Right lung (tissue), 10 donors: ENCODE measurements at places on chromosomes 13 and 19.

- no peak for DNase-seq
Observed at GRCh38 chr13:20185366-20186056, 7.2 kb downstream of the GJB2 start.

GRCh38 chr19:8526345-8527091 lies 12.6 kb upstream of the ZNF414 start:
- peak; percentile 93 for DNase-seq

DNA sequence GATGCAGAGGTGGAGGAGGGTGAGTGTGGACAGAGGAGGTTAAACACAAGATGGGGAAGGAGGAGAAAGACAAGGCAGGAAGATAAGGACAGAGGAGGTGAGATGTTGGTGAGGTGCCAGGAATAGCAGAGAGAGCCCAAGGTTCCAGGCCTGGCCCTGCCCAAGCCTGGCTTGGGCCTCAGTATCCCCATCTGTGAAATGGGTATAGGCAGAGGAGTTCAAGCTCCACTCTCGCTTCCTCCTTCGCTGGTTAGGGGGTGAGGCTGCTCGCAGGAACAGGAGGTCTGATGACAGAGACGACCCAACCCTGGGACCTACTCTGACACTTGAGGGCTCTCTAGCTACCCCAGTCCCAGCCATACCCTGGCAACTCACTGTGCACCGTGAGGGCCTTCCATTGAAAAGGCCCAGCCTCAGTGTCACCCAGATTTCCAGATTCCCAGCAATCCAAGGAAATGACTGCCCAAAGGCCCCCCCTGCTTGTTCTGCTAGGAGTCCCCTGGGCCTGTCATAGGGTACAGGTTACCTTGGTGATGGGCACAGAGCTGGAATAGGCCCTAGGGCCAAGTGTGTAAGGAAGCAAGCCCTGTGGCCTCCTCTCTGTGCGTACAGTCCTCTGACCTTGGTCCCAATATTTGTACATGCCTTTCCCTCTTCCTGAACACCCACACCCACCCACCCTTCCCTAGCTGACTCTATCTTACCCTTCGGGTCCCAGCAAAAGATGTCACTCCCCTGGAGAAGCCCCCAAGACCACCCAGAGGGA lies 8.6 kb upstream of the ANGPTL8 start:
- DNase-seq: no peak

DNA sequence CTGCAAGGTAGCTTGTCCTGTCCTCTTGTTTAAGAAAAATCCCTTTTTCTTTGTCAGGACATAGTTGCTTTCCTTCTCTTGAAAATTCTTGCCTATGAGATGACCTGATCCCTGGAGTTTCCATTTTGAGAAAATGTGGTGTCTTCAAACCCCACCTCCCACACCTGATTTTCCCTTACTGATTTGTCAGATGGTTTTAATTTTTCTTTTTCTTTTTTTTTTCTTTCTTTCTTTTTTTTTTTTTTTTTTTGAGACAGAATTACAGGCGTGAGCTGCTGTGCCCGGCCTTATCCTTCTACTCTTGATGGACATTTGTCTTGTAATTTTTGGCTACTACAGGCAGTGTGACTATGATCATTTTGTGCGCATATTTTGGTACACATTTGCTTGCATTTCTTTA lies 1.2 kb downstream of the ZNF345 start:
- no peak for DNase-seq

- DNase-seq: peak; percentile 64
Observed at GRCh38 chr13:28705461-28706083, 13.2 kb downstream of the SLC46A3 start.

DNA sequence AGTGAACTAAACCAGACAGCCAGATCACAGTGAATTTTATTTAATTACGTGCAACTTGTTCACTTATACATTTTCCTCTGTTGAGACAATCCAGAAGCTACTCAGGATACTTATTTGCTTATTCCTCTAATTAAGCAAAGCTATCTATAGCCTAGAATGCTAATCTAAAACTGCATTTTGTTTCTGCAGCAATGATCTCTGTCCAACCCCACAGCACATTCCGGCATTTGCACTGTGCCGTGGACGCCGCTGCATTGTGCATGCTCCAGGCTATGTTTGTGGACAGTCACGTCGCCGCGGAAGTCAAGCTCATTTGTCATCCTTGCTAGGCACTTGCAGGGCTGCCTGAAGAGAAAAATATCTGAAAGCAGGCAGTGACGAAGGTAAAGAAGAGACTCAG lies 406.9 kb downstream of the RFC3 start:
- no peak for DNase-seq

DNA sequence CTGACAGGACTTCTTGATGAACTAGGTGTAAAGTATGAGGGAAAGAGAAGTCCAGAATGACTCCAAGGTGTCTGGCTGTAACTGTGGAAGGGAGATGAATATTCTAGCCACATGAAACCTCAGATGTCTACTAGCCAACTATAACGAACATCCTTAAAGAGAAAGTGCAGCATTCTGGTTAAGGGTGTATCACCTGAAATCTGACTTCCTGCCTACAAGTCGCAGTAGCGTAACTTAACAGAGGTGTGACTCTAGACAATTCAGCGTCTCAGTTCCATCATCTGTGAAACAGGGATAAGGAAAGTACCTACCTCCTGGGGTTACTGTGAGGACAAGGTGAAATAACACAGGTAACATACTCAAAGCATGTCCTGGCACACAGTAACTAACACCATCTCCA lies 145.7 kb upstream of the FBXL3 start:
- no peak for DNase-seq

DNA sequence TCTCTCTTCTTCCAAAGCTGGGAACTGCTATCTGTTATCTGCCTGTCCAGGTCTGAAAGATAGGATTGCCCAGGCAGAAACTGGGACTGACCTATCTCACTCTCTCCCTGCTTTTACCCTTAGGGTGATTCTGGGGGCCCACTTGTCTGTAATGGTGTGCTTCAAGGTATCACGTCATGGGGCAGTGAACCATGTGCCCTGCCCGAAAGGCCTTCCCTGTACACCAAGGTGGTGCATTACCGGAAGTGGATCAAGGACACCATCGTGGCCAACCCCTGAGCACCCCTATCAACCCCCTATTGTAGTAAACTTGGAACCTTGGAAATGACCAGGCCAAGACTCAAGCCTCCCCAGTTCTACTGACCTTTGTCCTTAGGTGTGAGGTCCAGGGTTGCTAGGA lies 5.1 kb downstream of the KLK3 start:
- DNase-seq: no peak

GRCh38 chr19:5718579-5719273 lies 1.2 kb downstream of the LONP1 start:
- no peak for DNase-seq

DNA sequence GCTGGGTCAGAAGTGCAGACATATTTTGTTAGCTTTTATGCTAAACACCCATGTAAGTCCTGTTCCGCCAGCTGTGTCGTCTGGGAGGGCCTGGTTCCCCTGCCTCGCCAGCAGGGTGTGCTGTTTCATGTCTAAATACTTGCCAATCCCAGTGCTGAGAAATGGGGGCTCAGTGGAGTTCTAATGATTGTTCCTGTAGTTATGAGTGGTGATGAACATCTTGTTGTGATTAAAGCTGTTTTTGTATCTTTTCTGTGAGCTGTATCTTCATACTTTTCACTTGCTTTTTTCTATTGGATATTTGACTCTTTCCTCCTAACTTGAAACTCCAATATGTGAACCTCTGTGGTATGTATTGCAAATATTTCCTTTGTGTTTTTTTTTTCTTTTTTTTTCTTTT lies 32.7 kb downstream of the KDM4B start:
- DNase-seq: no peak

GRCh38 chr13:101492251-101492910 lies 39.9 kb downstream of the ITGBL1 start:
- no peak for DNase-seq

- no peak for DNase-seq
Observed at GRCh38 chr13:40819797-40820315, 30.4 kb downstream of the SLC25A15 start.

DNA sequence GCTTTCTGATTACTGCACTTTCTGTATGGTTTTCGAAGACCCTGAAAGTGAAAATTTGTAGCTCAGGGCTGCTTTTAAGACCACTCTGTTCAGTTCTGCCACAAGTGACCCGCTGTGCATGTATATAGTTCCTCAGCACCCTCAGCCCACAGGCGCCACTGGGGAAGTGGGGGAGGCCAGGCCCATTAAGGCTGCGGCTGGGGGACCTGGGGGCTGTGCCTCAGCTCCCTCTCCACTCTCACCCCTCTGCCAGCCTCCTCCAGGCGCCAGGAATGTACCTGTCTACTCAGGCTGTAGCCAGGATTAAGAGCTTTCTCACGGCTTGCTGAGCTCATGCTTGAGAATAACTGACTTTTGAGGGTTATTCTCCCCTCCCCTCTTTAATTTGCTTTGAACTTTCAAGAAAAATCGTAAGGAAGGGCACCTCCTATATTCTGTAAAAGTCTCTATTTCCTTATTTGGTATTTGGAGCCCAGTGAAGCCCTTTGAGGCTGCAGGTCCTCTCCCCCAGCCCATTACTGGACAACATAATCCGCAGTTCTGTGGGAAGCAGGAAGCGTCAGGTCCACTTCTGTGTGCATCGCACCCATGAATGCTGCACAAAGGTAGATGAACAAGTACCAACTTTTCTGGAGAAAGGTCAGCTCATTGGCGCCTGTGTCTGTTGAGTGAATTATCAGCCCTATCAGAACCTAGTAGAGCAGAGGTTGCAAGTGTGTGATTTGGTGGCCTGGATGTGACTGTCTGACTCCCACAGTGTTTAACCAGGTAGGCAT lies 29.6 kb downstream of the GJA3 start:
- DNase-seq: no peak

- no peak for DNase-seq
Observed at GRCh38 chr13:52785739-52786138, 46.1 kb upstream of the CNMD start.
